ENCODE measurements at places on chromosomes 1 and 21.
A peak's percentile ranks its signal among the peaks of the same experiment; 100 is the strongest.

DNA sequence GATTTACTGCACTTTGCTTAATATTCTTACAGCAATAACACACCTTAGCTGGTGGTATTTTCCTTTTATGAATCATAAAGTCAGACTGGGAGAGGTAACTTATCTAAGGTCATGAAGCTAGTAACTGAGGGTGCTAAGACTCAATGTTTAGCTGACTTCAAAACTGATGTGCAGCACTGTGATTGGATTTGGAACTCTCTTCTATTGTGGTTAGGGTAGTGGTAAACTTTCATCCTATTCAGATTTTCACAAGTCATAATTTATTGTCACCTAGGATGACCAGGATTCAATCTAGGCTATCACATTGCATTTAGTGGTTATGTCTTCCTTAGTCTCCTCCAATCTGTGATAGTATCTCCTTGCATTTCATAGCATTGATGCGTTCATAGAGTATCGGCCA lies 18.9 kb downstream of the EPB41 start:
- DNase-seq, result no peak

DNA sequence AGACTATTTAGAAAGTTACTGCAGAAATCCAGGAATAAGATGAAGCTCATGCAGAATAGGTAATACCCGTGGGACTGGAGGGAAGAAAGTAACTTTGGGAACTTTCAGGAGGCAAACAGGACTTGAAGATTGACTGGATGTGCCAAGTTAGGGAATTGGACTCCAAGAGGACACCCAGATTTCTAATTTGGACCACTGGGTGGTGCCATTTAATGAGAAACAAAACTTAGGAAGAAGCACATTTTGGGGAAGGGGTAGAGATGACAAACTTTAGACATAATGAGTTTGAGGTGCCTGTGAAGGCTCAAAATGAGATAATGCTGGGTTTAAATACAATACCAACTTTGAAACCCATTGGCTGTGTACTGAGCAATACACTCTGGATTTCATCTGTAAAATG lies 3.3 kb upstream of the B4GALT3 start:
- peak; percentile 45 for DNase-seq

DNA sequence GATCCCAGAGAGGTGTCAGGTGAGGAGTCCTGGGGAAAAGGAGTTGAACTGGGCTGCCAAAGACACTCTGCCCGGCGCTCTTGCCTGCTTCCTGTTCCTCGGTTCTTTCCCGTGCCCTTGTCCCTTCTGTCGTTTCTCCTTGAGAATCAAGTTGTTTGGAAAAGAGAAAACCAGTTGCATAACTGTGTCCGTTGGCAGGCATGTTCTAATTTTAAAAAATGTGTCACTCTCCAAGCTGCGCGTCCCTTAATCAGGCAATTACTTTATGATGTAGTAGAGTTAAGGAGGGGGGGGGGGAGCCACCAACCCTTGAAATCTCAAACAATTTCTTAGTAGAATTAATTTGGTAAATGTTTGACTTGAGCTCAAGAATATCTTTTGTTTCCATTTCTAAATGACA lies 105.9 kb upstream of the IGSF21 start:
- no peak for DNase-seq

DNA sequence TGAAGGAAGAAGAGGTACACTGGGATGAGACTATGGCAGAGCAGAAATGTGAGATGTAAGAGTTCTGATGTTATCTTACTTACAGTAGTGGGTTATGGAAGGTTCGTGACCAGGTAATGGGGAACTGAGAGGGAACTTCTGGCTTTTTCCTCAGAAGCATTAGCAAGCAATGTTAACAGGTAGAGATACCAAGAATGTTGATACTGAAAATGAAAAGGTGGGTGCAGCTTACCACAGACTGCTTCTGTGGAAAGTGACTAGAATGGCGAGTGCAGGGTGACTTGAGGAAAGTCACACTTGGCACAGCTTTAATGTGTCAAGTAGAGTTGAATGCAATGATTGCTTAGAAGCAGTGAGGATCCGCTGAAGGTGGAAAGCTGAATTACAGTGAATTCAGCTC lies 70.8 kb downstream of the PLA2G4A start:
- no peak for DNase-seq

DNA sequence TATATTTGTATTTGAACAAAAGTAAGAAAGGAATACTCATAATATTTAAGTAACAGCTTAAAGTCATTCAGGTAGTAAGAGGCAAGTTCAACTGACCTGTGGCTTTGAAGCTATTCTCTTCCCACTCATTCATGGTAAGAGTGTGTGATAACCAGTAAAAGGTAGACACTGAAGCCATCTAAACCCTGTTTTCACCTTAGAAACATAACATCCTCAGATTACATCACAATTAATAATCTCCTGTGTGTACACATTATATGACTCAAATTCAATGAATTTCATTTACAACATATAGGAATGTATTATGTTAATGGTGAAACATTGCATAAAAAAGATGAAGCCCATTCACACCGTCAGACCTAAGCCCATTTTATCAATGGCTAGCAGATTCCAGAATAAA lies 364.8 kb upstream of the SNX7 start:
- DNase-seq, result no peak

DNA sequence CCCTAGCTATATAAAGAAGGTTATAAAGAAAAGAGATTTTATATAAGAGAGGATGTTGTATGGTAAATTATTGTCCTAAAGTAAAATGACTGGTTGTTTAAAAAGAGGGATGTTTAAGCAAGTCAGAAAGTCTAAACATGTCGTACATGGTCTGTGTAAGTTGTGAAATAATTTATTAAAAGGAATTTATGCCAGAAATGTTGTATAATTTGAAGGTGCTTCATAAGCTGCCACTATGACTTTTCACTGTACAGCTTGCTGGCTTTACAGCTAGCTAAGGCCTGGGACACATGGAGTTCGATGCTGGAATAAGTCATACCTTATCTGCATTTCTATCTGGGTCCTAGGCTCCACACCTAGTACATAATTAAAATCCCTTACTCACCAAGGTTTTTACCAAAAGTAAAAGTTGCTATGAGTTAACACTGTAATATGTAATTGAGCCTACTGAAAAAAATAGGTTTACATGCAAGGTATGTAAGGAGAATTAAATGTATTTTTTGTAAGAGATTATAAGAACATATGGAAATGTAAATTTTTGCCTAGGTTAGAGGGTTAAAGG lies 59.0 kb upstream of the EDEM3 start:
- no peak for DNase-seq

DNA sequence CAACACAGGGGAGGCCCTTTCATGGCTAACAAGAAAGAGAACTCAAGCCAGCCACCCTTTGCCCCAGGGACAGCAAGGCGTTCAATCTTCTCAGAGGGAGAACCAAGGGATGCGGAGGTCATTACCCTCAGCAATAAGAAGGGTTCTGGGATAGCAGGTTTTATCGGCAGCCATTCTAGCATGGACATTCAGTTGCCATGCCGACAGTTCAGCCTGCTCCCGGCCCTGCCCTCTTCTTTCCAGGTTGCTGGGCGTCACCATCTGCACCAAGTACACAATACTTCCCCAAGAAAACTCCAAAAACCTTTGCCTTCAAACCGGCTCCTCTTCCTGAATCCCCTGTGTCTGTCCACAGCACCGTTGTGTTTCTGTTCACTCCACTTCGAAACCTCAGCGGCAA lies 47.1 kb downstream of the SYT2 start:
- no peak for DNase-seq

- DNase-seq, result no peak
Measured at GRCh38 chr1:151720974-151721787, at the start of gene RIIAD1. Gene RIIAD1, plus strand, starts transcription at chr1:151721522. Its CDS starts 15 bp downstream, at chr1:151721537.

GRCh38 chr21:43361493-43362296 lies 65.2 kb downstream of the SIK1 start:
- DNase-seq, result no peak

DNA sequence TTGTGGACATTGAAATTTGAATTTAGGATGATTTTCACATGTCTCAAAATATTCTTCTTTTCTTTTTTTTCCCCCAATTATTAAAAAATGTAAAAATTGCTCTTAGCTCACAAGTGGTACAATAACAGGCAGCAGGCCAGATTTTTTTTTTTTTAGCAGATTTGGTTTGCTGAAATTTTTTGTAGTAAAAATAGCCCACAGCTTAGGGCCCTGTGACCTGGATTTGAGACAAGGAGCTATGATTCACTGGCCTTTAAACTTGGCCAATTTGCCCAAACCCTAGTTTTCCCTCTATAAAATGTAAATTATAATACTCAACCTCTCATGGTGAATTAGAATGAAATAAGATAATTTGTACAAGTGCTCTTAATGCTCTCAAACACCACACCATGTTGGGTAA lies 253.8 kb downstream of the DYRK1A start:
- DNase-seq, result no peak

GRCh38 chr1:202791077-202791747 lies 17.0 kb downstream of the KDM5B start:
- DNase-seq, result no peak

DNA sequence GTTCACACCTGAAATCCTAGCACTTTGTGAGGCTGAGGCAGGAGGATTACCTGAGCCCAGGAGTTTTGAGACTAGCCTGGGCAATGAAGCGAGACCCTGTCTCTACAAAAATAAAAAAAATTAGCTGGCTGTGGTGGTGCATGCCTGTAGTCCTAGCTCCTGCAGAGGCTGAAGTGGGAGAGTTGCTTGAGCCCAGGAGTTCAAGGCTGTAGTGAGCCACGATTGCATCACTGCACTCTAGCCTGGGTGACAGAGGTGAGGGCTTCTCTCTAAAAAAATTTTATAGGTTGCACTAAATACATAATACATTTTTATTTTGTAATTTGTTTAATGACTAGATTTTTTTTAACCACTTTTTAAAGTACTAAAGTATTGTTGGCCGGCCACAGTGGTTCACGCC lies 6.1 kb downstream of the PARK7 start:
- no peak for DNase-seq

DNA sequence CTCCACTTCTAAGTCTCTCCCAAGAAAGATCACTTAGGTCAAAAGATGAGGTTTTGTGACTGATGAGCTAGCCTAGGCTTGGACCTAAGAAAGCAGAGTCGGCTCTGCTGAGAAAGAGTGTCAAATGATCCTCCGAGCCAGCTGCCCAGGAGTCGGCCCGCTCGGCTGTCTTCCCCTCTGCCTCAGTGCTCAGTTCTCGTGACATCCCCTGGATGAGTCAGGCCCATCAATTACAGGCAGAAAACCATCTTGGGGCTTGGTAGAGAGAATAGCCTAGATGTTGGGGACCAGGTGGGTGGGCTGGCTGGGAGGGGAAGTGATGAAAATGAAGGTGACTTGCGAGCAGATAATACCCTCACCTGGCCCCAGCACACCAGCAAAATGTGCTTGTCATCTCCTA lies 60.5 kb downstream of the SLC66A1 start:
- DNase-seq, result no peak

DNA sequence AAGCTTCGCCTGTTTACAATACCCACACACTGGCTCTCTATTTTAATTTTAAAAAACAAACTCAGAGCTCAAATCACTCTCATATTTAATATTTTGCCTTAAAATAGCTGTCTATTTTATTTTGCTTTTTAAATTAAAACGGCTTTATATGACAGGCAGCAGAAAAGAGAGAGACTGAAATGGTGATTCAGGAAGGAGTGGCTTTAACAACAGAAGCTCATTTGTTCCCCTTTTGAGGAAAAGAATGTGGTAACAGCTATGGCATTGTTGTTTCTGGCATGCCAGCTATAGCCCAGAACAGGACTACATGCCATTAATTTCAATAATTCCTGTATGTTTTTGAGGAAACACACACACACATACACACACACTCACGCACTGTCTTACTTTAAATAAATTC lies 234.2 kb upstream of the PTBP2 start:
- no peak for DNase-seq

DNA sequence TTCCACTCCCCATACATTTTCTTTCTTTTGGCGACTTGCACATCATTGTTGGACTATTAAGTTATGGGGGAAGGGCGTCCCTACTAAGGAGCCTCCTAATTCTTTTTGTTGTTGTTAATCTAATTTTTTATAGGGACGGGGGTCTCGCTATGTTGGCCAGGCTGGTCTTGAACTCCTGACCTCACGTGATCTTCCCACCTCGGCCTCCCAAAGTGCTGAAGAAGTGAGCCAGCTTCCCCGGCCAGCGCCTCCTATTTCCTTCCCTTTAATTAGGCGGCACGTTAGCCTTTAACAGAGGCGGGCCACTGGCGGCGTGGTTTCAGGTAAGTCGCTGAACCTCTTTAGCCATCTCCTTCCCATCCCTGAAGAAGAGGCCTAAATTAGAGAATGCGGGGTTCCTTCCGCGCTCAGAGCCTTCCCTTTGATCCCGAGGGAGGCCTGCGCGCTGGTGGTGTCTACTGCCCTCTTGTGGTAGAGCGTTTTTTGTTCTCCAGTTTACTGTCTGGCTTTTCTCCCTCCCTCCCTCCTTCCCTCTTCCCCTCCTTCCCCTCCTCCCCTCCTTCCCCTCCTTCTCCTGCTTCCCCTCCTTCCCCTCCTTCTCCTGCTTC lies 38.1 kb downstream of the TNFRSF9 start:
- DNase-seq, result peak; percentile 72

DNA sequence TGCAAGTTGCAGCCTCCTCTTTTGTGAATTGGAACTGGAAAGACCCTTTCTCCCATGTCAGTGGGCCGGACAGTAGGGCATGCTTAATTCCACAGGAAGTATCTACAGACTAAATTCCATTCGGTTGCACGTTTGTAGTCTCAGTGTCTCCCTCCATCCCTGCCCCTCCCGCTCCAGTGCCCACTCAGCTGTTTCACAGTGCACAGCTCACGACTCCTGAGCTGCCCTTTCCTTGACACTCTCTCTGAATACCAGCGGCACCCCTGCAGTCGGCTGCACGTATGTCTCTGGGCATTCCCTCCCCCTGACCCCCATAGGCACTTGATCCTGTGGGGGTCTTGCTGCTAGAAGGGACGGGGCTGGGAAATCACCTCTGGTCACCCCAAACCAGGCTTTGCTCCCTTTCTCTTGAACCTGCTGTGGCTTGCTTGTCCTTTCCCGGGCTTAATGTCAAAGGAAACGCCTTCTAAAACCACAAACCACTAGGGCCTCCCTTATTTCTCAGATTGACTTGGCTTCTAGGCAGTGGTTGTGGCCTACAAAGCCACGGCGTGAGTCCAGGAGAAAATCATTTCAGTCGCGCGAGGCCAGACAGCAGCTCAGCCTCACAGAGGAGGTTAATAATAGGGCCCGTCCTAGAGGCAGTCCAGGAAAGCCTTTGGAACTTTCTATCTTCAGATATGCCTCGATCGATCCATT lies 365.3 kb upstream of the PROX1 start:
- DNase-seq, result no peak

GRCh38 chr1:228037401-228038386 lies 30.9 kb downstream of the WNT3A start:
- DNase-seq, result peak; percentile 7

DNA sequence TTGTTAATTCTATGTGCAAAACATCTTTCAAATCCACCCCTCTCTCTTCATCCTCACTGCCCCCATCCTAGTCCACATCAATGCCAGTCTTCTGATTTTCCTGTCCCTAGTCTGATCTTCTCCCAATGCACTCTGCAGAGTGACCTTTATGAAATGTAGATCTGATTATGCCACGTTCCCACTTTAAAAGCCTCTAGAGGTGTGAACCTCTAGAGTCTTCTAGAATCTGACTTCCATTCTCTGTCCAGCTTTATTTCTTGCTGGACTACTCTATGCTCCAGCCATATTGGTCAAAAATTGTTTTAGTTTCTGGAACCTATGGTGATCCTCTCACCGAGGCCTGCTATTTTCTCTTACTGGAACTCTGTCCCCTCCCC lies 32.5 kb downstream of the ZNF648 start:
- no peak for DNase-seq
